ENCODE measurements at places on chromosomes 5 and 9.

GRCh38 chr5:73751254-73751914 is 125.4 kb downstream of the ARHGEF28 start:
- DNase-seq = peak; percentile 16

DNA sequence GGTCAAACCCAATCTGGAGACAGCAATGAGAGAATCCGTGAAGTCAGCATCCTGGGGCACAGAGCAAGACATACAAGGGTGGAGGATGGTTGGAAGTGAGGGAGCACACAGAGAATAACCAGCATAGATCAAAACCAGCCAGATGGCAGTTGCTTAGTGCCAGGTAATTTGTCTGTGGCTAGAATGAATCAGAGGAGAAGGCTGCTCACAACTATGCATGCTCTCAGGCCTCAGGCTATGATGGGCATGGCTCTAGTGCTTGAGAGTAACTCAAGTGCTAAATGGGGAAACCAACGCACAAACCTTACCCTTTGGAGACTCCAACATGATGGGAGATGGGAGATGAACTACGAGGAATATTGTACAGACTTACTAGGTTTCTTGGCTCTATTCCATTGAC is 160.8 kb downstream of the DMRT2 start:
- no peak for DNase-seq

GRCh38 chr9:17789316-17789715 is 210.4 kb downstream of the SH3GL2 start:
- DNase-seq = no peak

DNA sequence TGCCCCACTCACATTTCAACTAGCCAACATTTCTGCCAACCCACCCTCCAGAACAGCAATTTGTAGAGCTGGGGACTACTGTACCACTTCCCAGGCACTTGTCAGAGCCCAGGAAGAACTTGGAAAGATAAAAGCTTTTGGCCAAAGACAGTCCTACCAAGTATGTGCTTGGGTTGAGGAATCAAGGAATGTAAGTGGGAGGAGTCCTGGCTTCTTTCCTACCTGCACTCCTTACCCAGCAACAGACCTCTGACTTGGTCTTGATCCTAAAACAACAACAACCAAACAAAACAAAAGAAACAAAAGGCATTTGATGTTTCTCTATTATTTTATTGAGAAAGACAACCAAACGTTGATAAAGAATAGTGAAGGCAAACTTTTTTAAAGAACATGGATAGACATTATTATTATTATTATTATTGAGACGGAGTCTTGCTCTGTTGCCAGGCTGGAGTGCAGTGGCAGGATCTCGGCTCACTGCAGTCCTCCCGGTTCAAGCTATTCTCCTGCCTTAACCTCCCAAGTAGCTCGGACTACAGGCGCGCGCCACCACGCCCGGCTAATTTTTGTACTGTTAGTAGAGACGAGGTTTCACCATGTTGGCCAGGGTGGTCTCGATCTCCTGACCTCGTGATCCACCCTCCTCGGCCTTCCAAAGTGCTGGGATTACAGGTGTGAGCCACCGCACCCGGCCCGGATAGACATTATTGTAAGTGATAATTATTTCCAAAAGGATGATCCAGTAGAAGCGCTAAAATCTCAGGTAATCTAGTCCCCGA is 33.5 kb downstream of the ANXA2R start:
- no peak for DNase-seq

- peak; percentile 78 for DNase-seq
These were observed 79.7 kb downstream of the MED27 start for GRCh38 chr9:131999692-132000551.

DNA sequence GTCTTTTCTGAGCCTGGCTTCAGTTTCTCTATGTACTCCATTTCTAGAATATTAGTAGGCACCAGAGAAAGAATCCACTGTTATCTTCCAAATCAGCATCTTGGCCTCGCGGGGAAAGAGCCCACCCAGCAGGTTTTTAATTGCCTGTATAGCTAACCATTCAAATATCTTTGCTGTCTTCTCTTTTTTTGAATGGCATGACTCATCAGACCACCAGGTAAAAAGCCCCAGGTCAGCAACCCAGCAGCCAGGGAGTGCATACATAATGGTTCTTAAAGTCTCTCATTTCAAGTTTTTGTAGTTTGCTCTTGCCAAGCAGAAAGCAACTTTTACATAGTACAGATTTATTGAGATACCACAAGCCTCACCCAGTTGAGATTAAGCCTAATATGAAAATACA is 50.7 kb downstream of the TMEM167A start:
- DNase-seq = no peak

DNA sequence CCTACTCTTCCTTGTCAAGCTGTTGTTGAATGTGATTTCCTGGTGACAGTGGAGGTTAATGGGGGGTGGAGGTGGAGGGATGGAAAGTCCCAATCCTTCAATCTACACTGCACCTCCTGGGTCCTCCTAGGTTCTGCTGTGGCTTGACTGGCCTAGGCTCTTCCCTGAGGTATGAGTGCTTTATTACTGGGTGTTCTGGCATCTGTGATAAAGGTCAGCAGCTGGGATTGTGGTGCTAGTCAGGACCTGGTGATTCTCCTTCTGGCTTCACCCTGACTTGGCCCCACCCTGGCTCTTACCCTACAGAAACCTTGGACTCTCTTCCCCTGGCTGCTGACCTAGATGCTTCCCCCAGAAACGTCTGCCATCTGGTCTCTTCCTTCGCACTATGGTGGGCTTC is 194.3 kb downstream of the ARHGEF28 start:
- DNase-seq = no peak

DNA sequence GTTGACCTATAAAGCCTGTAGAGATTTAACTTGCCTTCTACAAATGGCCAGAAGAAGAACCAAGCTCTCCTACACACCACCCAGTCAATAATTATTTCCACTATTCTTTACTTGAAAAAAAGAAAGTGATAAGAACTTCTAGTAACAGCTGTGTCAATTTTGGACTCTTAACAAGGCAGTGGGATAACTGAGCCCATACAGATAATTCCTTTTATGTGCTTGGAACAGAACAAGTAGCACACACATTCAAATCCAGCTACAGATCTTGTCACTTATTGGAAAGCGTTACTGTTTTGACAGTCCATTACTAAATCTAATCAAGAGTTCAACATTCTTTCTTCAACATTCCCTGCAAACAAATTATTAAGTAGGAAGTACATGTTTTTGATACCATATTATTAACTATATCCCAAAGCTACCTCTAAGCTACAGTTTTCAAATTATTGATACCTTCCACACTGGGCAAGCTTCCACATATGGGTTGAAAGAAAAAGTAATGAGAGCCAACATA is 6.3 kb downstream of the PTGER4 start:
- no peak for DNase-seq

GRCh38 chr9:110926828-110927487 is 111.3 kb downstream of the LPAR1 start:
- DNase-seq = no peak

DNA sequence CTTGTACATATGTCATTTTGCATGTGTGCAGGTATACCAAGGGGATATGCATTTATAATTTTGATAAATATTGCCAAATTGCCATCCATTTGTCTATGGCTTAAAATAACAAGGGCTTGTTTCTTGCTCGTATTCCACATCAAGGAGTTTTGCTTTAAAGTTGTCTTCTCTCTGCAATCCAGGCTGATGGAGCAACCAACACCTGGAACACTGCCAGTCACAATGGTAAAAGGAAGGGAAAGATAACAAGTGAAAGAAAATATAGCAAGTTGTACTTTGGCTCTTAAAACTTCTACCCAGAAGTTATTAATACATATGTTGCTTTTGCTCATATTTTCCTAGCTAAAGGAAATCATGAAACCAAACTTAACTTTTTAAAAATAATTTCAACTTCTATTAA is 156.9 kb downstream of the UNC13B start:
- no peak for DNase-seq

- DNase-seq = peak; percentile 32
These were observed at the start of gene PRLR for GRCh38 chr5:35230038-35230611. PRLR (minus strand) TSS chr5:35230487; CDS start chr5:35089620, 140,867 bp downstream.

DNA sequence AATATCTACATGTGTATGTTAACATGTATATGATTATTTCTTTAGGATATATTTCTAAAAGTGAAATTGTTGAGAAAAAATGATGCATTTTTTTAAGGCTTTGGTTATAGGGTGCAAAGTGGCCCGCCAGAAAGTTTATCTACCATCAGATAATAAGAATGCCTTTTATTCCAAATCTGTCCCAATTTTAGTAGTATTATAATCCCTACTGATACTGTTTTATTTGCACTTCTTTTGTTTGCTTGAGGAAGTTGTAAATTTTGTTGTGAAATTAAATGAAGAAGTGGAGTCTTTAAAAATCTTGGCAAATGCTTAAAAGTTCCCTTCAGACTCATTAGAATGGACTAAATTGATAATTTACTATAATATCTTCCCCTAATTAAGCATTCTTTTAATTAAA is 73.0 kb downstream of the NIPBL start:
- DNase-seq = no peak

DNA sequence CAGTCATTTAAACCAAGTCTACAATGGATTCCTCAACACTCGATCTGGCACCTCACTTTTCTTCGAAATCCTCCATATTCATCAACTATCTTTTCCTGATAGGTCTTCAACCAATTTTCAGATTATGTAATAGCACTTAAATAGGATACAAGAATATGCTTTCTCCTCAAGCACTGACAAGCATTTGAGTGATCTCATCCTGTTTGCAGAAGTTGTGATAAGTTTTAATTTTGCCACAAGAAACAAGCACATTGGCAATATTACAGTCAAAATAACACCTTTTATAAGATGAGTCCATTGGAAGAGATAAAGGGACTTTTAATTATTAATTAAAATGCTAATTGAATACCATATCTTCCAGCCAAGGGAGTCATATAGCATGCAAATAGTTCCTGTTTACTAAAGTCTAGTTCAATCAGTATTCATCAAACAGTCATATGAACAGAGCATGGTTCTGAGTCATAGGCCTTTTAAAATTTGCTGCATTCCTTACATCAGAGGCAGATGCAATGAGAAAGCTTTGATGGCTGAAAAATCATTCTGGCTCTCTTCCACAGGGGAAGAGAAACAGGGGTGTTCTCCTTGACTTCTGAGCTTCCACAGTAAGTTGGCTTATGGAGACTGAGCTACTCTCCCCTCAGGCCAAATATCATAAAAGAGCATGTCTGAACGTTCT is 32.7 kb upstream of the ZCCHC9 start:
- peak; percentile 39 for DNase-seq

- DNase-seq = peak; percentile 24
These were observed 15.8 kb upstream of the PSAT1 start for GRCh38 chr9:78280982-78281668.

GRCh38 chr5:92836855-92837755 is 743.9 kb downstream of the NR2F1-AS1 start:
- no peak for DNase-seq

DNA sequence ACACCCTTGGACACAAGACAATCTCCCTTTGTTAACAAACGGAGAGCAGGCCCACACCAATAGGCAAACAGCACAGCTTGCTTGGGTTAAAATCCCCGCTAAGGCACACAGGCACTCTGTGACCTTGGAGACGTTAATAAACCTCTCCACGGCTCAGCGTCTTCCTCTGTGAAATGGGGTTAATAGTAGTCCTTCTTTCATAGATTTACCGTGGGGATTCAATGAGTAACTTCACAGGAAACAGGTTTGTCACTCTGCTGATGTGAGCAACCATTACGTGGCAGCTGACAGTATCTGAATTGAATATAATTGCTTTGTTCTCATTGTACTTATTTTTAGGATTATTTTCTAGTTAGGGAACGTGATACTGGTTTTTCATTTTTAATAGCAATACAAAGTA is 65.2 kb upstream of the ADRA1B start:
- no peak for DNase-seq

DNA sequence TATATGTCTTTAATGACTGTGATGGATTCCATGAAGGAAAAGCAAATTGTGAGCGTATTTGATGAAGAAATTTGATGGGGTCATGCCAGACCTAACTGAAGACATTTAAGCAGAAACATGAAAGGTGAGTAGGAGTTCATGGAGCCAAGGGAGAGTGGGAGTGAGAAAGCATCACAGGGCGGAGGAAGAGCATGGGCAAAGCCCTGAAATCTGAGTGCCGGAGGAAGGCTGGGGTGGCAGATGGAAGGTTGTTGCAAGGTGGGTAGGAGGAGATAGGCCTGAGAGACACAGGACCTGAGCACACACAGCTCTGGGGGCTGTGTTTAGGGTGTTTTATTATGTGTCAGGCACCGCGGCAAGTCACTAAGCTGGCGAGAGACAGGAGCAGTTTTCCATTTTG is 100.3 kb upstream of the SPOCK1 start:
- DNase-seq = no peak

- no peak for DNase-seq
These were observed 1231.1 kb upstream of the NUDT12 start for GRCh38 chr5:104793755-104794080.

- no peak for DNase-seq
These were observed 41.9 kb upstream of the PLPP6 start for GRCh38 chr9:4620057-4620765.
